Vagina (tissue), 2 donors: ENCODE measurements at places on chromosomes 1 and 21.

DNA sequence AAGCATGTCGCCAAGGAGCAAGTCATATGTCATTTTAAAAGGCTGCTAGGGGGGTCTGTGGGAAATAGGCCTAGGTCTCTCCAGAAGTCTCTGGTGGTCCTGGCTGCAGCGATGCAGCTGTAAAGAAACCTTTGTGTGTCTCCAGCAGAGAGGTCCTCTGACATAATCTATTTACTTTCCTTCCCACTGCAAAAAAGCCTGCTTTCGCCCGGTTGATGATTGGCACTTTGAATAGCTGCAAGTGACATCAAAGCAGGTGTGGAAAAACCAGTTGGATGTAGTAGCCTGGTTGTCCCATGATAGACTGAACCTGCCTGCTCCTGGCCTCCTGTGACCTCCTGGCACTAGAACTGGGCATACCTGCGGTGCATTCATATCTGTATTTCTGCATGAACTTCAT lies 13.8 kb downstream of the RASSF5 start:
- H3K4me1 ChIP-seq = peaks cover 12% of the 10 kb centered on the region
- no peaks in the 10 kb centered on the region for H3K36me3 ChIP-seq
- no peak overlapping the region for H3K27ac ChIP-seq
- DNase-seq = no peak

DNA sequence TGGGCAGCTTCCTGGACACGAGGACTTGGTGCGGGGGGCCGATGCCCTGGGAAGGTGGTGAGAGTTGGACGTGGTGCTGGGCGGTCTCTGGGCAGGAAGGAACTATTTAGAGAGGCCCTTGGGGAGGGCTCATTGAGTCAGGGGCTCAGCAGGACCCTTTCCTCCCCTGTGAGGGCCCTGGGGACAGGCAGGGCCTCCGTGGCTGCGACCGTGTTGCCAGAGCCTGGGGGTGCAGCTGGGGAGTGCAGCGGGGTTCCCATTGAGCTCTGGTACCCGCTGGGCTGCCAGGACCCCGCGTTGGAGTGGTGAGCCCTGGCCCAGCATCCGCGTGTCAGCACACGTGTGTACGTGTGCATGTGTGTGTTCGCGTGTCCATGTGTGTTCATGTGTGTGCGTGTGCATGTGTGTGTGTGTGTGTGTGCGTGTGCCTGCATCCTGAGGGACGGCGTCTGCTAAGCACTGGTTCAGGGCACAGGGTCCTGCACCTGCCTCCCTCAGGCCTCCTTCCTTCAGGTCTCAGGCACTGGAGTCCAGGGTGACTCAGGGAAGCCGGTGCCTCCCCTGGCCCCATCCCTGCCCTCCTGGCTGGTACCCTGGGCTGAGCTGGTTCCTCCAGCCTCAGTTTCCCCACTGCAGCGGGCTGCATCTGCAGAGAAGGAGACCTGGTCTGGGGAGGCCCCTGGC lies 10.7 kb downstream of the RNF223 start:
- H3K4me1 ChIP-seq = peaks cover 43% of the 10 kb centered on the region
- no peak overlapping the region for H3K27ac ChIP-seq
- H3K4me3 ChIP-seq = no peak overlapping the region
- no peak for DNase-seq

DNA sequence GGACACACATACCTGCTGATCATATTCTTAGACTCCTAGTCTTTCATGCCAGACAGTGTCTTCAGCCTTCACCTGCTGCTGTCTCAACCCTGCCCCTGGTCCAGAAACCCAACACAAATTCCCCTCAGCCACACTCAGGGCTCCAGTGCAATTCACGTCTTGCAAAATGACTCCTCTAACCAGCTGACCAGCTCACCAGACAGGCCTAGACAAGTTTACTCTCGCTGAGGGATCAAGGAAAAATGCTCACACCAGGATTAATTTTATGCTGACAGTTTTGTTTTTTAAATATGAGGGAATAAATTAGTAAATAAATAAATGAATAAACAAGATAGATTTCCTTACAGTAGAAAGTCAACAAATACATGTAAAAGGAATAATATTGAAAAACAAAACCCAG lies 28.5 kb downstream of the CCDC185 start:
- H3K4me3 ChIP-seq = no peak overlapping the region
- DNase-seq = no peak
- no peaks in the 10 kb centered on the region for H3K27me3 ChIP-seq
- H3K27ac ChIP-seq = no peak overlapping the region

DNA sequence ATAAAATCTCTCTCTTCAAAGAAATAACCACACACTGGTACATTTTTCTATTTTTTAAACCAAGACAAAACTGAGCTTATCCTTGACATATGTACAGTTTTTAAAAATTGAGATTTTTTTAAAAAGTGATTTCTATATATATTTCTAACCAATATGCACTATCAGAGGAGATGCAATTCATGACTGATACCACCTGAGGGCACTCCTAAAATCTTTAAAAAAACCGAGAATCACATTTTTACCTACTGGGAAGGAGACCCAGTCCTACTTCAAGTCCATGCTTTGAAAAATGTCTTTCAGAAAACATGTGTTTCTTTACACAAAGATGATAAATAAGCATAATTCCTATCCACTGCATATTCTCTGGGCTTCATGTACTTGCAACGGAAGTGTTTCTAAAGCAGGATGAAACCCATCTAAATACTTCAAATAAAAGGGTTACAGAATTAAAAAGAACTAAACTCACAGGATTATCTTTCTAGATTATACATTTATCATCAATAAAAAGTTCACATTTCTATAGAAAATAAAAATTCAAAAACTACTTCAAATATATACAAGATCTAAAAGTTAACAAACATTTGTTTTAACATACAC lies 98.6 kb downstream of the ENAH start:
- H3K36me3 ChIP-seq = no peaks in the 10 kb centered on the region
- no peaks in the 10 kb centered on the region for H3K27me3 ChIP-seq
- H3K4me3 ChIP-seq = no peak overlapping the region
- H3K4me1 ChIP-seq = no peaks in the 10 kb centered on the region

DNA sequence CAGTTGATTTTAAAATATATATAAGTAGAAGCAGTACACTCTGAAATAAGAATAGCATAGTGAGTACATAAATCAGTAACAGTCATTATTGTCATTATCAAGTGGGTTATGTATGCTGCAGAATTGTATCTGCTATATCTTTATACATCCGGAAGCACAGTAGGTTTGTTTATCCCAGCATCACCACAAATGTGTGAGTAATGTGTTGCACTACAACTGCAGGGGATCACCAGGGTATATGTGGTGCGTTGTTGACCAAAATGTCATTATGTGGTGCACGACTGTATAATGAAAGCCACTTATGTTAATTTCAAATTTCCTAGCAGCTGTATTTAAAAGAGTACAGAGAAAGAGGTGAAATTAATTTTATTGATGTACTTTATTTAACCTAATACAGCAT lies 87.7 kb upstream of the GADD45A start:
- H3K36me3 ChIP-seq = no peaks in the 10 kb centered on the region
- no peak for DNase-seq
- no peak overlapping the region for H3K27ac ChIP-seq
- no peaks in the 10 kb centered on the region for H3K4me1 ChIP-seq
- H3K4me3 ChIP-seq = no peak overlapping the region

- no peak for DNase-seq
- H3K27ac ChIP-seq = no peak overlapping the region
- no peaks in the 10 kb centered on the region for H3K4me1 ChIP-seq
- no peaks in the 10 kb centered on the region for H3K27me3 ChIP-seq
Observed at GRCh38 chr21:35713914-35714313, 346.4 kb downstream of the SETD4 start.

DNA sequence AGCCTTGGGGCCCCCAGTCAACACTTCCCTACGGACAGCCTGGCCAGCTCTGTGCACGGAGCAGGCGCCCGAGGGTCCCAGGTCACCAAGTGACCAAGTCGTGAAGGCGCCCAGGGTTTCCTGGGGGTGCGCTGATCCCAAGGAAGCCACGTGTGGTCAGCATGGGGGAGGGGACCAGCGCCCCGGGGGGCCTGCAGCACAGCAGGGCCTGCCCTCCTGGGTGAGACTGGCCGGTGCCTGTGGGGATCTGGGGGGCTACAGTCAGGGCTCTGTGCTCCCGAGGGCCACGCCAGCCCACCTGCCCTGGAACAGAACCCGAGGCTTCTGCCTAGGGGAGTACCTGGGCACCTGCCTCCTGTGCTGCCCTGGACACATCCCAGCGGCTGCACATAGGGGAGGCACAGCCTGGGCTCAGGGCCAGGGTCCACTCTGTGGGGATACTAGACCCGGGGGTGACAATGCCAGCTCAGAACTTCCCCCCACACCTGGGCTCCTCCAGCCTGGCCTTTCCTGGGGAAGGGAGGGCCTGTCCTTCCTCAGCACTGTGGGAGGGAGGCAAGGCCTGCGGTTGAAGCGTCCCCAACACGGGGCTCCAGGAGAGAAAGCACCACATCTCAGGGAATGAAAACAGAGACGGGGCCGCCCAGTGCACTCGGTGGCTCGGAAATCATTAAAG lies 6.2 kb upstream of the POFUT2 start:
- no peaks in the 10 kb centered on the region for H3K36me3 ChIP-seq
- peaks cover 43% of the 10 kb centered on the region for H3K4me1 ChIP-seq
- no peaks in the 10 kb centered on the region for H3K27me3 ChIP-seq

GRCh38 chr1:51551081-51551480 lies 32.0 kb upstream of the EPS15 start:
- no peak for DNase-seq
- H3K27ac ChIP-seq = no peak overlapping the region
- H3K4me1 ChIP-seq = no peaks in the 10 kb centered on the region
- H3K27me3 ChIP-seq = no peaks in the 10 kb centered on the region

- no peaks in the 10 kb centered on the region for H3K4me1 ChIP-seq
- no peak overlapping the region for H3K4me3 ChIP-seq
- no peaks in the 10 kb centered on the region for H3K36me3 ChIP-seq
Observed at GRCh38 chr1:115428256-115428655, 90.2 kb upstream of the NGF start.

GRCh38 chr1:42140191-42140590 lies 13.0 kb upstream of the GUCA2B start:
- no peak for DNase-seq
- H3K36me3 ChIP-seq = no peaks in the 10 kb centered on the region
- no peak overlapping the region for H3K4me3 ChIP-seq
- H3K27me3 ChIP-seq = no peaks in the 10 kb centered on the region
- H3K27ac ChIP-seq = no peak overlapping the region

DNA sequence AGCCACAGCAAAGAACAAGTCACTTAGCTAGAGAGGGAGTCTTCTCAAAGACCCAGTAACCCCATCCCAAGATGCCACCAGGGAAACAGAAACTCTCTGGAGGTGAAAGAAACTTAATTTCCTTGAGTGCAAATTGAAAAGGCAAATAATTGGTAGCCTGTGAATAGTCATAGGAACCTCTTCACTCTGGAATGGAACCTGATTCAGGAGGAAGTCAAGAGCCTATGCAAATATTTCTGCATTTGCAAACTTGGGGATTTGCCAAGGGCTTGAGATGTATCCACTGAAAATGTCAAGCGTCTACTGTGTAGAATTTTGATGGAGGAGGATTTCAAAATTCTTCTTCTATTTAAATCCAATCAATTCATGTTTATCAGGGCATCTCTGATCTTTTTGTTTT lies 5.7 kb downstream of the HIVEP3 start:
- no peak overlapping the region for H3K4me3 ChIP-seq
- H3K4me1 ChIP-seq = peaks cover 14% of the 10 kb centered on the region
- DNase-seq = no peak
- no peaks in the 10 kb centered on the region for H3K36me3 ChIP-seq

- H3K27ac ChIP-seq = no peak overlapping the region
- no peak overlapping the region for H3K4me3 ChIP-seq
- H3K36me3 ChIP-seq = no peaks in the 10 kb centered on the region
Observed at GRCh38 chr1:7294636-7295035, 476.5 kb upstream of the VAMP3 start.

DNA sequence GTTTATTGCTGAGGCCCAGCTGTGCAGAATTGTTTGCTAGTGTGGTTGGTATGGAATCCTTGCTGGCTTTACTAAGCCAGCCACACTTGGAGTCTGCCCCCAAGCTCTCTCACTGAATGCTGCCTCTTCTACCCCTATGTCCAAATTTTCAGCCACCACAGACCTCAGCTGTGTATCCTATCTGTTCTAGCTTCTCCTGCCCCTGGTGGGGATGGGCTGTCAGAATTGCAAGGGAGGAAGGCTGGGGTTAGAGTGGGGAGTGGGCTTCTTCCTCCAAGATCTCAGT lies 4.4 kb downstream of the NHLH1 start:
- no peak overlapping the region for H3K27ac ChIP-seq
- no peaks in the 10 kb centered on the region for H3K36me3 ChIP-seq
- no peak for DNase-seq
- H3K4me3 ChIP-seq = no peak overlapping the region
- no peaks in the 10 kb centered on the region for H3K27me3 ChIP-seq

DNA sequence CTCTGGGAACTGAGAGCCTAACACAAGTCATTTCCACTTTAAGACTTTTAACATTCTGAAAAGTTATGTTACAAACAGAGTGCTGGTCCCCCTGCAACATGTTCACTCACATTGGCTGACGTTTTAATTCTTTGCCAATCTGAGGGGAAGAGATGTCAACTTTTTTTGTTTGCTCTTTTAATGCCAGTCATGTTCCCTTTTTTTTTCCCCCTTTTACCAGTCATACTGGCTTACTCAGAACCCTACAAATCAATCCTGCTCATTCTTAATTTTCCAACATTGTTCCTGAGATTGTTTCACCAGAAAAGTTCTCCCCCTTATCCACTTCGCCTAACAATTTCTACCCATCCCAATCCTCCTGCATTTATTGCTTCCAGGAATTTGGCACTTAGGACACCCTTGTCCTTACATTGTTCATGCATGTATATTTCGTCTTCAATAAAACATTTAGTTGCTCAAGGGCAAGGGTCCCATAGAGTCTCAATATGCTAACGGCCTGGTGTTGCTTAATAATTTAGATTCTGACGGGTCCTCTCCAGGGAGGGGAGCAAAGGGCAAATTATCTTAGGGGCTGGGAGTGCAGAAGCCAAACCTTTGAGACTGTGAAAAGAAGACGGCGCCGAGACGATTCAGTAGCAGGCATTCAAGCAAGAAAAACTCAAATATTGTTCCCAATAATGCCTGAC lies 624 bp upstream of the CR1L start:
- H3K27ac ChIP-seq = no peak overlapping the region
- H3K27me3 ChIP-seq = no peaks in the 10 kb centered on the region
- DNase-seq = no peak
- no peaks in the 10 kb centered on the region for H3K36me3 ChIP-seq

DNA sequence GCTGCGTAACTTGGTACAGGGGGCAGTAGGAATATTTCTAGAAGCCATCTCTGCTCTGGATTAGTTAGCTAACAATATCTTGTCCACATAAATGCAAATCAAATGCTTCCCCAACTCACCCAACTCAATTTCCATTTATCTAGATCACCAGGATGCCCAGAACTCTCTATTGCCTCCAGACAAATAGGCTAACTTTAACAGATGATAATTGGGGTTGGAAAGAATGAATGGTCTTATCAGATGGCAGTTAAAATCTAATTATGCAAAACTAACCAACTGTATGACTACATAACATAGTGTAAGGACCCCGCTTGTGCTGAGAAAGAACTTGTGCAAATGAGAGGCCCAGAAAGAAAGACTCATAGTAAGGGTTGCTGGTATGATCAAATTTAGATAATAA lies 1024.8 kb downstream of the PLA2G4A start:
- DNase-seq = no peak
- no peaks in the 10 kb centered on the region for H3K4me1 ChIP-seq
- no peaks in the 10 kb centered on the region for H3K27me3 ChIP-seq
- no peak overlapping the region for H3K4me3 ChIP-seq
